Fibroblast of upper back skin (primary cell): ENCODE measurements at places on chromosomes 12 and 14.

GRCh38 chr12:75853626-75854025 is 177.9 kb downstream of the PHLDA1 start:
- no peak for DNase-seq

DNA sequence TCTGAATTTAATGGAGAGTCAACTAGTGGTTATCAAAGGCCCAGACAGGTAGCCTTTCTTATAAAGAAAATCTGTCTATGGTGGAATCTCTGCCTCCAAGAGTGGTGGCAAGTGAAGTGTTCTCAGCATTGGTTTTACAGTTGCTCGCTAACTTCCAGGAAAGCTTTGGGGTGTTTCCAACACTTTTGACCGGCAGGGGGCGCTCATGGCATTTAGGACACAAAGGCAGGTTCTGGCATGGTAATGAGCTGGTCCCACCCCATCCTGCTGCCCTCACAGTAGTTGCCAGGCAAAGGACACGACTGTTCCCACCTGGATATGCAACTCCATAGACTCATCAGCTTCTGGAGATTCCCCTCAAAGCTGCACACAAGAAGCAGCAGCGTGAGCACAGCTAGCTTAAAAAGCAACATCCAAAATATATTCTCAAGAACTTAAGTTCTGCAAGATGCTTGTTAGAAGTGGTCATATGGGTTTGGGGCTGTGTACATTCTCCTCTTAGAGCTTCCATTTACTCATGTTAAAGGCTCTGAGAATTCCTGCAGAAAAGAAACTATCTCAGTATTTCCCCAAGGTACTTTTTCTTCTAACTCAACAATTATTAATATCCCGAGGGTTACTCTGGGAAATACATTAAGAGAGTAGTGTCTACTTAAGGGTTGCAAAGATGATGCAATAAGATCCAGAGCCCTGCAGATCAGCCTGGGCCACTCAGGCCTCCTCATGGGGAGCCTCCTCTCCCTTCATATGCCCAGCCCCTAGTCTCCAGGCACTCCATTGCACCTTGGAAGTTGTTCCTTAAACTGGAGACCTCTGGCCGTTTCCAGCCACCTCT is 14.8 kb downstream of the PROX2 start:
- peak; percentile 88 for DNase-seq

DNA sequence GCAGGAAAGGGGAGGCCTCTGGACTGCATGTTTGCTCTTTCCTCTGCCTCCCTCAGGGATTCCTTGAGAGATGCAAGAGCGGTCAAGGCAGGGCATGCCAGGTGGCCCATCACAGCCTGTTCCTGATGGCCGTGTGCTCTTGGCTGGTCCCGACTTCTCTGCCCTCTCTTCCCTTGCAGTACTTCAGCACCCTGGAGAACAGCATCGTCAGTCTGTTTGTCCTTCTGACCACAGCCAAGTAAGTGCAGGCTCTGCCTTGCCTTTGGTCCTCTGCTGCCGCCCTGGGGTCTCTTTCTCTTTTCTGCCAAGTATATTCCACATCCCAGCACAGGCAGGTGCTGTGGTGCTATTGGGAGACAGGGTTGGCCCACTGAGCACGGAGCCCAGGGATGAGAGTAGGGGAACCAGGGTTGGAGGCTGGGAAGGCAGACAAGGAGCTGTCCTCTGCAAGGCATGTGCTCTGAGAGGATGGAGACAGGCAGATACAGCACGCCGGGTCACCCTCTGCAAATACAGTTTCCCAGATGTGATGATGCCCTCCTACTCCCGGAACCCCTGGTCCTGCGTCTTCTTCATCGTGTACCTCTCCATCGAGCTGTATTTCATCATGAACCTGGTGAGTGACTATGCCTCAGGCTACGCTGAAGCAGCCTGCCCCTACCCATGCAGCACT is 51.9 kb downstream of the TPCN1 start:
- DNase-seq, result peak; percentile 11

DNA sequence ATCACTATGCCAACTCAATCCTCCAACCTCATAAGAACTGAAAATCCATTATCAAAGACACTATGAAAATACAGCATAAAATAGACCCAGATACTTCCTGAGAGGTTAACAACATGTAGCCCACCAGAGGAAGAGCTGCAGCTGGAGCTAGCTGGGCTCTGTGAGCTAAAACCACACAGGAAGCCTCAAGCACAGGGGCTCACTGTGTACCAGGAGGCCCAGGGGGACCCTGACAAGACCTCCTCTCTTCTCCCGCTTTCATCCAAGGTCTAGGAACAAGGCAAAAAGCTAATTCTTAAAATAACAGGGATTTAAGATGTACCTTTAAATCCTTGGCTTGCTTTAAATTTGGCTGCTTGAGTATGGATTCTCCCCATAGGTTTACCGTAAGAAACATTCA is 53.6 kb downstream of the EIF2S3B start:
- no peak for DNase-seq

- peak; percentile 19 for DNase-seq
Measured at GRCh38 chr14:87877877-87878276, 115.1 kb downstream of the GALC start.

DNA sequence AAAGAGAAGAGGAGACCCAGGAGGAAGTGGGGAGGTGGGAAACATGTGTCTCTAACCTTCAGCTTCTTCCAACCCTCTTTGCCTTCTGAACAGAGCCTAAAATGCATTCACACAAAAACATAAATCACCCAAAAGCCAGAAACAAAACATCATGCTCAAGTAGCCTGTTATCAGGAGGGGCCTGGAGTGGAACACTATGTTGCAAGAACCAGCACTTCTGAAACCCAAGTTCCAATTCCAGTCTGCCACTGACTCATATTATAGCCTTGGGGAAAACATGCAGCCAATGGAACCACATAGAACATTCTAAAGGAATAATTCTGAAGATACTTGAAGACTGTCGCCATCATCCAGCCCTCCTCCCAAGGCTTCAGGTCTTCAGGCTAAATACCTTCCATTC is 169.8 kb upstream of the PLXNC1 start:
- peak; percentile 65 for DNase-seq

DNA sequence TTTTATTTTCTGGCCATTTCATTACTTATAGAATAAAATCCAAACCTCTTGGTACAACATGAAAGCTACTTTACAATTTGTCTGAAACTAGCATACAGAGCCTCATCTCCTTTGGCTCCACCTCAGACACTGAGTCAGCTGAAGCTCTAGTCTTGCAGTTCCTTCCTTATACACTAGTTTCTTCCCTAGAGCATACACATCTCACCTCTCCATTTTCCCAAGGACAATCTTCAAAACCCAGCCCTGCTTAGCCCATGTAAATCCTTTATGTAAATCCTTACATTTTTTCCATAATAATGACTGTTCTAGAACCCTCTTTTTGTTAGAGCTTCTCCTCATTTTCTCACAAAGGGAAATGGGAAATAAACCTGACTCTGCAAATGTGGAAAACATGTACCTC is 463.4 kb downstream of the SLC16A7 start:
- DNase-seq, result no peak
